ENCODE measurements at places on chromosomes 5 and 9.

GRCh38 chr5:76604838-76605237 lies 18.4 kb downstream of the F2RL2 start:
- DNase-seq, result no peak

DNA sequence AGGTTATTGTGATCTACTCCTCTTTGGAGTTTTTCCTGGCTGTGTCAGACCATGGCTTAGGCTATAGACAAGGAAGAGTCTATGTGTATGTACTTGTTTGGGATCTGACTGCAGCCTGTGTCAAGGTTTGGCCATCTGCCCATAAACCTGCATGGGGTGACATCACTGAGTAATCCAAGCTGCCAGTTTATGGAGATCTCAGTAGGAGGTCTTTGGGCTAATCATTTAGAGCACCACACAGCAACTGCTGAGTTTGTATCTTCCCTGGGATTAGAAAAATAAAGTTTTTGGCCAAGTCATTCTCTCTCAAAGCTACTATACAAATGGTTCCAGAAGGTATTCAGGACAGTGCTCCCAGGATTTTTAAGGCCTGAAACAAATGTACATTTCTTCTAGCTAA lies 65.5 kb upstream of the HSPB3 start:
- peak; percentile 66 for DNase-seq

DNA sequence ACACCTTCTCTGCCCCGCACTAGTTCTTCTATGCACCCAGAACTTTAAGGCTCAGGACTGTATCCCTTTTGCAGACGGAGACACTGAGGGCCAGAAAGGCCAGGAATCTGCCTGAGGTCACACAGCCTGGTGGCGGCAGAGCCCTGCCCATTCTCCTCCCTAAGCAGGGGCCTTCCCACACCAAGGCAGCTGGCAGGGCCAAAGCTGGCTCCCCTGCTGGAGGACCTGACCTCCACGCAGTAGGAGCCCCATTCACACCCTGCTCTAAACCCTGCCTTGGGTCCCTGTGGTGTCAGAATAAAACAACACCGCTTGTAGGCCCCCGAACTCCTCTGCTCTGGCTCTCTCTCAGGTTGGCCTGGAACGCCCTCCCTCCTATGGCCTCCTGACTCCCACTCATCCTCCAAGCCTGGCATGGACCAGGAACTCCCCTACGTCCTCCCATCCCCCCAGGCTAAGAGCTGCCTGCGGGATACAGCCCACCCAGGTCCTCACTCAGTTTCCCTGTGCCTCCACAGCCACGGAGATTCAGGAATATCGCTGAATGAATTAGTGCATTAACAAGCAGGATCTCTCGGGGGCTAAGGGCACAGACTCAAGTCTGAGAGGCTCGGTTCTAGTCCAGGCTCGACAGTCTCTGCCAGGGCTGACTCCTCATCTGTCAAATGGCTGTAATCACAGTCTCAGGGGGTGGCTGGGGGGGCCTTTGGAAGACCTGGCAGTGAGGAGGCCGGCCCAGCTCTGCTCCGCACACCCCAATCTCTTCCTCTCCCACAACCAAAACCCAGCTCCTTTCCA lies 2.8 kb downstream of the ST6GALNAC6 start:
- no peak for DNase-seq

DNA sequence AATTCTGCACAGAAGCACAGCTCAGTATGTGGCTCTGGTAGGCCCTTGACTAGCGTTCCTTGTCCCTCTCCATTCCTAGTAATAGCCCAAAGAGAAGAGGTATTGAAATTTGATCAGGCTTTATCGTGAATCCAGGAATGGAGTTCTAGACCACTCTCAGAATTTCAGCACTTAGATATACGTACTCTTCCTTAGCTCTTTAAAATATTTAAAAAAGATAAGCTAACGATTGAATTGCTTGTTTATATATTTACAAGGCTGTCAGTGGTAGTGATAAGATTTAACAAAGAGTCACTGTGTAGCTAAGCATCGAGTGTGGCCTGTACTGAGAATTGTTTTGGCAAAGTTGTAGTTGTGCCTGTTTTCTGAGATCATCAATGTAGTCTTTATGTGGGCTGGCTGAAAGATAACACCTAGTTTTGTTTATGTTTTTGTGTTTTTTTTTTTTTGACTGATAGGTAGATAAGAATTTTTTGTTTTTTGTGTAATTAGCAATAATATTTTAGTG lies 2.5 kb downstream of the KIAA1958 start:
- no peak for DNase-seq

DNA sequence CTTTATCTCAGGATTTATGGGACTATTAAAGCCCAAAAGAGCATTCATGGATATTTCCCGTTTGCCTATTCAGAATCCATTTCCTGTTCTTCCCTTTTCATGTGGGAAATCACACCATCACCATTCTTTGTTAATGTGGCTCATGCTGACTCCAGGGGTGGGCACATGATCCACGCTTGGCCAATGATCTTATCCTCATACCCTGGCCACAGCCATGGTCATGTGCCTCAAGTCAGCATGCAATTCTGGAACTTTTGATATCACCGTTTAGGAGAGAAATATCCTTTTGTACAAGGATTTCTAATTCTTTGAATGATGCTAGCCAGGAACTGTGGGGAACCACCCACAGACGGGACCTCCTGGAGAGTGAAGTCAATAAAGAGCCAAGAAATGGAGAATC lies 272.2 kb downstream of the PRELID2 start:
- no peak for DNase-seq

DNA sequence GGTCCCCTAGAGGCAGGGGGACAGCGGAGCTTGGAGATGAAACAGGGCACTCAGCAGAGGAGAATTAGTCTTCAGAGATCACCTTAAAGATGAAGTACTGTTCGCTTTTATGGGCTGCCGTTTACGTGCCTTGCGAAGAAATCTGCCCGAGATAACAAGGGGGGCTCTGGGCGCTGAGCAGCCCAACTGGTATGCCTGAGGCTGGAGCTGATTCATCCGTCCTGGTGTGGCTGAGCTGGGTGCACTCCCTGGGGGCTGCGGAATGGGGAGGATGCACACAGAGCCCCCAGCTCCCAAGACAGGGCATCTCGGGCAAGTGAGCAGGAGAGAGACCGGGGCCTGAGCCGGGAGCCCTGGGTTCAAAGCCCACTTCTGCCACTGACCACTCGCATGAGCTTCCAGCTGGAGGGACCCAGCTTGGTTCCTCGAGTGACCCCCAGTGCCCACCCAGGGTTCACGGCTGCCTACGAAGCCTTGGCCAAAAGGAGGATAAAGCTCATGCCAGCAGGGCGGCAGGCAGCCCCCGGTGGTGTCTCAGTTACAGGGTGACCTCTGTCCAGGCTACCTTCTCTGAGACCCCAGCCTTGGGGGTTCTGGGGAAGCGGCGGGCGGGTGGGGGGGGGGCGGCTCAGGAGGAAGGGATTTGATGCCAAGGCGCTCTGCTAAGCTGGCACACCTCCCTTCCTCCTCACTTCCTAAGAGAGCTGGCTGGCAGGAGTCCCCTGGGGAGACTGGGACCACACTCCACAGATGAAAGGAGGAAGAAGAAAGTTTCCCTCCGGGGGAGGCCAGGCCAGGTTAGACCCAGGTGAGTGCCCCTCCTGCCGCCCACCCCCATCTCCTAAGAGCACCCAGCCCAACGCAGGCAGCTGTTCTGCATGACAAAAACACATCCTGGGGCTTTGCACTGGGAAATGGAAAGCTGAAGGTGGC lies 5.7 kb downstream of the FIBCD1 start:
- peak; percentile 48 for DNase-seq

GRCh38 chr5:135543485-135544304 lies 7.9 kb upstream of the NEUROG1 start:
- peak; percentile 61 for DNase-seq

GRCh38 chr9:32419921-32420320 lies 35.5 kb downstream of the ACO1 start:
- no peak for DNase-seq

- peak; percentile 22 for DNase-seq
These were observed 58.0 kb upstream of the RNF130 start for GRCh38 chr5:180129291-180130190.

GRCh38 chr9:132412089-132412488 lies 2.1 kb downstream of the CFAP77 start:
- no peak for DNase-seq

GRCh38 chr5:27701931-27702903 lies 663.8 kb upstream of the CDH9 start:
- DNase-seq, result no peak

DNA sequence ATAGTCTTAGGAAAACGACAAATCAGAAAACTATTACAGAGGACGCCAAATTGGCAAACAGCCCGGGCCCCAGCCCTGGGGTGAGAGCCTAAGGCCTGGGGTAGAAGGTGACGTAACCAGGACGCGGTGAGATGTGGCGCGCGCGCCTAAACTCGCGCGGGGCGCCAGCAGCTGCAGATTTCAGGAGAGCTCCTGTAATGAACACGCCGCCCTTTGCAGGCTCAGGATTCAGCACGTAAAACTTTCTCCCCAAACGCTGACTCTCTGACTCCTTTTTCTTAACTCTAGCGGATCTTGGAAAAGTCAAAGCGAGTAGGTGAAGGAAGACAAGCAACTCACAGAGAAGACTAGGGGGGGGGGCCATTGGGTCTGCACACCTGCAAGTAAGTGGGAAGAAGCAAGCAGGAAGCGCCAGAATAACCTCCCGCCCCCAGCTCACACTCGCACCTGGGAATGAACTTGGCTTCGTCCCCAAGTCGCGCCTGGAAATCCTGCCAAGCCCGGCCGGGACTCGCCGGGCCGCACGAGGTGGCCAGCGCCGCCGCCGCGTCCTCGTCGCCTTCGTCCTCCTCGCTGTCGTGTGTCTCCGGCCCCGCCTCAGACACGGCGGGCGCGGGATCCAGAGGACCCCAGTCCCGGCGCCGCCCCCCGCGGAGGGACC lies 822 bp downstream of the RASEF start:
- peak; percentile 80 for DNase-seq

- no peak for DNase-seq
These were observed 221.1 kb downstream of the FANCC start for GRCh38 chr9:95096381-95096780.

- DNase-seq, result no peak
These were observed 46.2 kb upstream of the PRRC1 start for GRCh38 chr5:127471211-127471610.

DNA sequence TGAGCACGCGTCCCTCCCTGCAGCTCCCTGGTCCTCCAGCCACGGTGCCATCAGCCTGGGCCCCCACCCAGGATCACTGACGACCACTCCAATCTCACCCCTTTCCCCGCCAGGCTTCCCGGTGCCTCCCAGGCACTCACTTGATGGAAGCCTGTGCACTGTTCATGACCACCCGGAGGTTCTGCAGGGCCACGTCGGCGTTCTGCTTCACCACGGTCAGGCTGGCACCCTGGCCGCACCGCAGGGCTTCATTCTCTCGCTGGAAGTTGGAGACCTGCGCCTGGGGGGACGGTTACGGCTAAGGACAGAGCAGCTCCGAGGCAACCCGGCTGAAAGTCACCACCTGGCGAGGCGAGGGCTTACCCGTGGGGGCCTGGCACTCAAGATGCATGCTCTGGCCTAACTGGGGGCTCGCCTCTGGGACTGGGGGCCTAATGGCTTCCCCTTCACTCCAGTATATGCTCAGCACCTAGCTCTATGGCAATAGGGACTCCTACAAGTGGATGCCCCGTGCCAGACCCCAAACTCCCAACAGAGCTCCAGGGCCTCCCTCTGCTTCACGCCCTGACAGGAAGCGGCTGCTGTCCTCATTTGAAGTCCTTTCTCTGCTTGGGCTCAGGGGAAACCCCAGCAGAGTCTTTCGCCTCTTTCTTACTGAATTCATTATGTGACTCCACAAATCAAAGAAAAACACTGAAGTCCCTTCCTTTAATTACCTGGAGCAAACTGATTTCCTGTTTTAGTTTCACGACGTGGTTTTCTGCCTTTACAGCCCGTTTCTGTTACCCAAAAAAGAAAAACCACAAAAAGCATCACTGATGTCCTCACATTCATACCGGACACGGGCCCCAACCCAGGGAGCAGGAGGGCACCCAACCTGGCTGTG lies 4.2 kb upstream of the SNAPC4 start:
- no peak for DNase-seq

GRCh38 chr5:168249923-168250322 lies 41.5 kb upstream of the WWC1 start:
- DNase-seq, result no peak

DNA sequence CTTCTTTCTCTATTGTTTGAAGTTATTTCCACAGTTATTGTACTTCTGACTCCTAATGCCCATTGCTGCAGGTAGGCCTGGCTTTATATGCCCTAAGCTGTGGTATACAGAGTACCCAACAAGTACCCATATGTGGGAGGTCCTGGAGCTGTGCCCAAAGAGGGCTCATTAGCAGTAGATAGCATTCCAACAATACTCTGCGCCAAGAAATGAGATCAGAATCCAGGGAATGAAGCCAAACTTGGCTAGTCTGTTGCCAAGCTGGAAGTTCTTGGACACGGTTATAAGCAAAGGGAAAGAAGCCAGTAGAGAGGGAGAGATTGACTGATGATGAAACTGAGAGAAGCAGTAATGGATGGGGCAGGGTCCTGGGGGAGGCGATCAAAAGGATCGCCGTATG lies 29.7 kb upstream of the FAM169A start:
- DNase-seq, result peak; percentile 75

GRCh38 chr5:169511708-169512107 lies 71.9 kb upstream of the SPDL1 start:
- DNase-seq, result no peak

DNA sequence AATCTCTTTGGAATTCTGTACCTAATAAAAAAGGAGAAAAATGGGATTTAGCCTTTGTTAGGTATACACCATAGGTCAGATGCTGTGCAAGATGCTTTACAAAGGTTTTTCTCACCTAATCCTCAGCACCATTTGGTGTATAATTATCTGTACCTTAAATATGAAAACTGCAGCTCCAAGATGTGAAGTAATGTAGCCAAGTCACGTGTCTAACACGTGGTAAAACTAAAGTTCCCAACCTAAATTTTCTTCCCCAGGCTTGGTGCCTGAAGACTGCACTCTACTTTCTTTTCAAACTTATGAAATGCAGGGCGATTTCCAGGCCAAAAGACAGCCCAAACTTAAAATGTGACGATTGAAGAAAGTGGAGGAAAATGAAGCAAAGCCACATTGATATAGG lies 125.8 kb downstream of the CDH6 start:
- no peak for DNase-seq

DNA sequence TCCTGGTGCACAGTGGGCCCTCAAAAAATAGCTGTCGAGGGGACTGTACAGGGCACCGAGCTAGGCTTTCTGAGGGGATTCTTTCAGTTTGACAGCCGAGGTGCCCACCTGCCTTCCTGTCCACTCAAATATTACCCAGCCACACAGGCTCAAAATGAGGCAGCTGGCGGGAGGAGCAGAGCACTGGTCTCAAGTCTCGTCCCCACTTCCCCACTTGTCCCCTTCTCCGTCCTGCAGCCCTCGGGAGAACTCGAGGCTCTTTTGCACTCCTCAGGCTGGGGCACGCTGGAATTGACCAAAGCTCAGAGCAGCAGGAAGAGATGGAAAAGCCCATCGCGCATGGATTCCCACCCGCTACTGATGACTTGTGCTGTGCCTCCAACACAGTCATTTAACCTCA lies 185.2 kb downstream of the HSPA4 start:
- no peak for DNase-seq

DNA sequence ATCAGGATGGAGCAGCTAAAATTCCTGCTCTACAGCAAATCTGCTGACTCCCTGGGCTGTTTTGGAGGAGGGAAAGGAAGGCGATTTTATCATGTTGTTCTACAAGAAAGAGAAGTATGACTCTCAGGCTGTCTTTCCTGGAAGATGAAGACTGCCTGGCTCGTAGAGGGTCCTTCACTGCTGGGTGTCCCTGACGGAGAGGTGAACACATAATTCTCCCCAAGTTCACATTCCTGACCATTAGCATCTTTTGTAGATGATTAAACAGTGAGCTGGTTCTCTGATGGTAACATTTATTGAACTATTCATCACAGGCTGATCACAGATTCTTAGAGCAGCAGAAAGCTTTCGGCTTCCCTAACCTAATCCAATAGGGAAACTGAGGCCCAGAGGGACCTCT lies 212.4 kb upstream of the GLRA1 start:
- DNase-seq, result no peak
